BJ (cell line): ENCODE measurements at places on chromosomes 7 and 10. TPM values are rescaled to one million over a fixed set of nuclear protein-coding genes. Genes with fewer than 3 reads are reported as not detected.

FAM25G gene
- polyA plus RNA-seq = not detected in 2 replicates

- DNase-seq = no peak
These were observed 59.3 kb upstream of the IGFBP3 start for GRCh38 chr7:45980181-45980905.

GRCh38 chr10:75502838-75503237, 71.4 kb downstream of the LRMDA start:
- no peak for DNase-seq

RADIL gene
- polyA plus RNA-seq = 1.1 and 1.2 TPM in 2 replicates

CCDC146 gene
- 1.3 and 1.6 TPM in 2 replicates for polyA plus RNA-seq

DNA sequence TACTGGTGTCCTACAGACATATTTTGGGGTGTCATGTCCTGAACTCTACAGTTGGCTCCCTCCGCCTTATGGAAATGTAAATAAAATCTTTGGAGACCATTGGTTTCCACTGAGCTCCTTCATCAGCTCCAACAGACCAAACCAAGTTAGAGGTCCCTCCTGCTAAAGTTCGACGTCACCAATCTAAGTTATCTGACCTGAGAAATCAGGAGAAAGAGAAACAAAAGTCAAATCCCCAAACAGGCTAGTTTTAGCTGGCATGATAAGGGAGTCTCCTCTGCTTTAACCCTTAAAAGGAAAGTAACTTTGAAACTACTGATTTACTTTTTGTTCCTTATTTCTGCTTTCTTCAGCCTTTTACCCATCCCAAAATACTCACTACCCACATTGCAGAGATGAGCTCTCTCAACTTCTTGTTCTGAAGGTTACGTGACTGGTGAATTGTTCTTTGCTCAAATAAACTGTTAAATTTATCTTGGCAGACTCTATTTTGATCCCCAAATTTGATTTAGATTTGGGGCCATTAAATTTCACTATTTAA, 39.9 kb downstream of the AVL9 start:
- DNase-seq = no peak

DNA sequence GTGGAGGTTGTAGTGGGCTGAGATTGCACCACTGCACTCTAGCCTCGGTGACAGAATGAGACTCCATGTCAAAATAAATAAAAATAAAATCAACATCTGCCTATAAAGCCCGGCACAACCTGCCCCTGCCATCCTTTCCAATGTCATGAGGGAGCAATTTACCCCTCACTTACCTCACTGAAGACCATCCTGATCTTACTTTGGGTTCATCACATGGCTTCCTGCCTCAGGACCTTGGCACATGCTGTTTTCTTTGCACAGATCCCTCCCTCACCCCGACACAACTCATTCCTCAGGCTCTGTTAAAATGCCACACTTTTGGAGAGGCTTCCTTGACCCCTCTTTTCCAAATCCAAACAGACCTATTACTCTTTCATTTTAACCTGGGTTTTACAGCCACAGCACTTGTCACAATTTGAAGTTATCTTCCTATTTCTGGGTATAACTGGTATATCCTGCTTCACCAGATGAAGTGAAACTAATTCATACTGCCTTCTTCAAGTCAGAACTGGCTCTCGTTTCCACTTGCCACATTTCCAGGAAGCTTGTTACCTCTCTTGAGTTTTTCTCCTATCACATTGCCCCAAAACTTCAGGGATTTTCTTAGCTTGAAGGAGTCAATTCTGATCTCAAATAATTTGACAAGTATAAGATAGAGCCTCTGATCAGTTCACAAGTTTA, 69.3 kb upstream of the PARD3 start:
- DNase-seq = no peak

MINDY4 gene
- polyA plus RNA-seq = 1.9 and 2.3 TPM in 2 replicates

DYNC1I1 gene
- polyA plus RNA-seq = 0.06 and 0.11 TPM in 2 replicates

GRCh38 chr10:351770-352334, 216.6 kb downstream of the ZMYND11 start:
- no peak for DNase-seq

SLC26A3 gene
- polyA plus RNA-seq = not detected in 2 replicates

DNA sequence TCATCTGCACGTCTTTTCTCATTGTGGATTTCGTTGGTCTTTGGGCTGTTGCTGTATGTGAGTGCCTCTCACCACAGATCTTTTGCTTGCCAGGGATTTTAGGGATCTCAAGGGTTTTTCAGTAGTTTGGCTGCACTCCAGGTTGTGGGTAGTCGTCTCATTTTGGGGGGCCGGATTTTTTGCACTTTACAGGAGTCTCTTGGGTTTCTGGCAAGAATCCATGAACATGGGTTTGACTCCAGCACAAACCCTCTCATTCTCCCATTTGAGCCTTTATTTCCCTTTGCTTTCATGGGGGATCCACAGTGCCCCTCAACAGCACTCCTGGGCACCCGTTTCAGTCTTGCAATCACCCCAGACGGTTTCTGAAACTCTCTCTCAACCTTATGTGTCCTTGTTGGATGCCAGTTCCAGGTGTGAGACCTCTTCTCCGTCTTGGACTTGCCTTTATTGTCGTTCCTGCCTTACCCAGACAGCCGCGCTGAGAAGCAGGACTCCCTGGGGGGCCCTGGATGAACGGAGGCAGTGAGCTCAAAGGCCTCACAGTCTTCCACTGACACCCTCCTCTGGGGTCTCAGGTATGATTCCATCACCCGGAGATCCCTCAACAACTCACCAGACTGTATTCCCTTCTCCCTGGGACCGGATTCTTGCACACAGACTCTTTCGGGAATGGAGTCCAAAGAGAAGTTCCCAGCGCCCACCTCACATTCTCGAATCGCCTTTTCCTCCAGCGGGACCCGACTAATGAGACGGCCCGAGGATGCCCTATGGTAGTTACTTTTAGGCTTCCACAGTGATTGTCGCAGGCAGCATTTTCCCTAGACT, 18.8 kb upstream of the ZNF273 start:
- DNase-seq = no peak

DNA sequence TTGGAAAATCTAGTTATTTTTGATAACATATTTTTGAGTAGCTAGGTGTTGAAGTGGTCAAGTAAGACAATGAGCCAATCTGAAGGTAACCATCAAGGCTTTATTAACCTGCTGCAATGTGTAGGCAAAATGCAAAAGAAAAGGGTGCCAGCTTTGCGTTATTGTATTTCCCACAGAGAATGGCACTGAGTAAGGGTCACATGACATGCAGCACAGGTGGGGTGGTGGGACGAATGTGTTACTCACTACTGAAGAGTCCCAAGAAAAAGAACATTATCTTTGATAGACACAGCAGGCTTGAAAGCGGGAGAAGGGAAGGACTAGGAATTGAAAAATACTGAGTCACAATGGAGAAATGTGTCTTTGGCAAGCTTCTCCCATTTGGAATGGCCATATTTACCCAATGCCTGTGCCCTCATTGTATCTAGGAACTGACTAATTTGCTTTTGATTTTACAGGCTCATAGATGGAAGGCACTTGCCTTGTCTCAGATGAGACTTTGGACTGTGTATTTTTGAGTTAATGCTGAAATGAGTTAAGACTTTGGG, 898.6 kb upstream of the POT1 start:
- no peak for DNase-seq

DNA sequence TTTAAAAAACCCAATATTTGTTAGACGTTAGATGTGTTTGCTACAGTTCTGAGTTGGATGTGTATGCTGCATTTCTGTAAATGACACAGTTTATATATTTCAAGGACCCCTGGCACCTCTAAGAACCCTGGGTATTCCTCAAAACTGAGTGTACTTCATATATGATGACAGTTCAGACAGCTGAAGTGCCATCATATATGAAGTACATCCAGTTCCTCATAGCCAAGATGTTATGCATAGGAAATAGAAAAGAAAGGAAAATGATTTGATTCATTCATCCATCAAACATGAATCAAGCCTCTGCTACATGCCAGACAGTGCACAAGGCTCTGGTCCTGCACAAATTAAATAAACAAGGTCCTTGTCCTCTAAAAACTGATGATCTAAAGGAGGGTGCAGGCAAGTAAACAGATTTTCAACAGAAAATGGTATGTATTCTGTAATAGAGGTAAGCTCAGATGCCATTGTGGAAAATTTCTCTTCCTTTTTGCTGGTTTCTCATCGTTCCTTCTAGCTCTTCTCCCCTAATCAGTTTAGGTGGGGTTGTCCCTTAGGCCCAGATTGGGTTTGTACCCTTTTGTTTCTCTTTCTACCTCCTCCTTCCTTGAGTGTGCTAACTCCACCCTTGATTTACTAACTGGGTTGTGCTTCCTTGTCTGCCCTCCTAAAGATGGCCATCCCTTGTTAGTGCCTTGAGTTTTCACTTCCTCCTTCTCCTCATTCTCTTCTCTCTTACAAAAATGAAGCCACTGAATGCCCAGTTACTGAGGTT, 25.3 kb upstream of the SMIM30 start:
- DNase-seq = no peak
